ENCODE measurements at places on chromosomes 12 and 14. TPM values are rescaled to one million over a fixed set of nuclear protein-coding genes. Genes with fewer than 3 reads are reported as not detected.

Gene SYNJ2BP
- 34.4 TPM for total RNA-seq

Gene PTPRR
- total RNA-seq = 17.3 TPM

Gene ZC3H10
- total RNA-seq = 4.8 TPM

Gene LMNTD1
- not detected for total RNA-seq

Gene KRT84
- 2.2 TPM for total RNA-seq

Gene DLGAP5
- total RNA-seq = 16.9 TPM
